GM12892 (cell line): ENCODE measurements at places on chromosomes 5 and 9.

DNA sequence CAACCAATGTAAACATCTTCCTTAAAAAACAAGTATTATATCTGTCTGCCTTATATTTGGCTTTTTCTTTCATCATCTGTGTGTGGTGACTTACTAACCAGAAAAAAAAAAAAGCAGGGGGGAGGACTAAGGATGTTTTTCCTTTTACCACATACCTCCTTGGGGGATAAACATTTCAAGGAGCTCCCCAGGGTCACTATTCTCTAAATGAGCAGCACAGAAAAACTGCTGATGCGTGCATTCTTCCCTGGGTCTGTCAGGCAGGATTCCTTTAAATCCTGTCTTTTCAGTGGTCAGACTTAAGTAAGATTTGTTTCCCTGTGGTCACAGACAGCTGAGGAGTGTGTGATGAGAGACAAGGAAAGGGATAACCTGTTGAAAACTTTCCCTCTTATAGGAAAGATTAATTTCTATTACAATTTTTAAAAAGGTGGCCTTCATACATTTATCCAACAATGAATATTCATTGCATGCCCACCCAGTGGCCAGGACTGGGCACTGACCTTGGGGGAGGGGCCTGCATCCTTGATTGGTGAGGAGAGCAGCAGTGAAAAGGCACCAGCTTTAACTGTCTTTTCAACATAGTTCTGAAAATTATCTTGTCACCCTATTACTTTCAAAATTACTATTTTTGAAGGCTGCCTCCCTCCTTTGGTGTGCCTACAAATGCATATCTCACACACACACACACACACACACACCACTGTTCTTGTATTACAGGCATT, 123.1 kb downstream of the TLE4 start:
- DNase-seq = no peak

GRCh38 chr9:107455425-107456135, 34.0 kb downstream of the KLF4 start:
- no peak for DNase-seq

- DNase-seq = no peak
Measured at GRCh38 chr9:28212979-28213378, 639.7 kb upstream of the C9orf72 start.

GRCh38 chr5:119275601-119276173, 80.1 kb upstream of the TNFAIP8 start:
- DNase-seq = no peak

GRCh38 chr9:127706836-127707241, at the start of gene CFAP157:
TSS of gene CFAP157 (plus strand) at chr9:127706988. CDS start at chr9:127707032, 44 bp downstream.
- DNase-seq = no peak

- DNase-seq = no peak
Measured at GRCh38 chr5:104635227-104635626, 1072.6 kb upstream of the NUDT12 start.

- DNase-seq = no peak
Measured at GRCh38 chr9:37916471-37917312, 12.8 kb upstream of the SLC25A51 start.

GRCh38 chr5:23007762-23008161, 154.6 kb upstream of the CDH12 start:
- DNase-seq = no peak

DNA sequence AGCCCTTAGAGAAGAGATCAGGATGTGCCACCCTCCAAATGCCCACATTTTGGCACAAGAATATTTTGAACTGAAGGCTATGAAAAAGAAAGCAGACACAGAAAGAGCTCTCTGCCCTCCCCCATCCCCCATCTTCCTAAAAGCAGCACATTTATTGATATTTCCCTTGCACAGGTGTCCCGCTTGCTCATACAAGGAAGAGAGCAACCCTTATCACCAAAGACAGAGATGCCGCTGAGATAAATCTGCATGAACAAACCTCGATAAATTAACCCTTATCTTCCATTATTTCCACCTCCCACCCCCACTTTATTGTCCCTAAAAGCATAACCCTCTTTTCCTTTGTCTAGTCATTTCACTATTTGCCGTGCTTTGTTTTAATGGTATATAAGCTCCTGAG, 1.8 kb downstream of the SLC28A3 start:
- no peak for DNase-seq

DNA sequence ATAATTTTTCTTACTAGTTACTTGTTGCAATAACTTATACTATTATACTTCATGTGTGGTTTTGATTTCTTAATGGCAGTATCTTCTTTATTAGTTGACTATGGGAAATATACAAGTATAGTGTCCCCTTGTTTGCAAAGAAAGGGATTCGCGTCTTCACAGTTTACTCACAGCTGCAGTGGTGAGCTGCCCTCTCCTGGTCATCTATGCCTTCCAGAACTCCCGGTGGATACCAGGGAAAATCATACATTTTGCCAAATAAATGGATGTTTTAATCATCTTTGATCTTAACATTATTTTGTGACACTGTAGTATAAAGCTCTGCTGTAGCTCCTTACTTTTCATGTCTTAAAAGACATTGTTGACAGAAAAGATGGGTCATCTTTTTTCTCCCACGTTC, 142.0 kb downstream of the ZCCHC7 start:
- DNase-seq = no peak

GRCh38 chr5:96256795-96257470, 176.1 kb downstream of the PCSK1 start:
- DNase-seq = no peak

DNA sequence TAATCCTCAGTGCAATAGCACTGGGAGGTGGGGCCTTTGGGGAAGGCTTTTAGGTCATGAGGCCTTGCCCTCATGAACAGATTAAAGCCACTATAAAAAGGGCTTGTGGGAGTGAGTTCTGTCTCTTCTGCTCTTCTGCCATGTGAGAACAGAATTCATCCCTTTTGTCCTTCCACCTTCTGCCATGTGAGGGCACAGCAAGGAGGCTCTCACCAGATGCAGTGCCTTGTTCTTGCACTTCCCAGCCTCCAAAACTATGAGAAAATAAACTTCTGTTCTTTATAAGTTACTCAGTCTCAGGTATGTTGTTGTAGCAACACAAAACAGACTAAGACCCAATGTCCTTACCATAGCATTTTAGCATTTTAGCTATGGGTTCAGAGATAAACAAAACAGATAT, 81.7 kb upstream of the CPLX2 start:
- DNase-seq = no peak

GRCh38 chr9:10525972-10526371, 86.8 kb downstream of the PTPRD start:
- no peak for DNase-seq

DNA sequence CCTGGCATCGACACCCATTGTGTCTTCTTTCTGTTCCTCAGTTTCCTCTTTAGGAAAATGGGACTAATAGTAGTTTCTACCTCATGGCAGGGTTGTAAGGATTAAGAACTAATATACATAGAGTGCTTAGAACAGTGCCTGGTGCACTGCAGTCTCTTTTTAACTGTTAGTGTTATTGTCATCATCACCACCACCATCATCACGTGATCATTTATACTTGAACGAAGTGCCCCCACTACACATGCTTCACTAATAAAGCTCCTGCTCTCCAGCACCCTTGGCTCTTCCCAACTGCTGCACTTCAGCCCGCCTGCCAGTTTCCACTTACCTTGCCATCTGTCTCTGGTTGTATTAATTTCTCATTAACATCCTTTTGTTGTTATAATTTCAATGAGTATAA, 35.8 kb upstream of the MAST4 start:
- DNase-seq = no peak

DNA sequence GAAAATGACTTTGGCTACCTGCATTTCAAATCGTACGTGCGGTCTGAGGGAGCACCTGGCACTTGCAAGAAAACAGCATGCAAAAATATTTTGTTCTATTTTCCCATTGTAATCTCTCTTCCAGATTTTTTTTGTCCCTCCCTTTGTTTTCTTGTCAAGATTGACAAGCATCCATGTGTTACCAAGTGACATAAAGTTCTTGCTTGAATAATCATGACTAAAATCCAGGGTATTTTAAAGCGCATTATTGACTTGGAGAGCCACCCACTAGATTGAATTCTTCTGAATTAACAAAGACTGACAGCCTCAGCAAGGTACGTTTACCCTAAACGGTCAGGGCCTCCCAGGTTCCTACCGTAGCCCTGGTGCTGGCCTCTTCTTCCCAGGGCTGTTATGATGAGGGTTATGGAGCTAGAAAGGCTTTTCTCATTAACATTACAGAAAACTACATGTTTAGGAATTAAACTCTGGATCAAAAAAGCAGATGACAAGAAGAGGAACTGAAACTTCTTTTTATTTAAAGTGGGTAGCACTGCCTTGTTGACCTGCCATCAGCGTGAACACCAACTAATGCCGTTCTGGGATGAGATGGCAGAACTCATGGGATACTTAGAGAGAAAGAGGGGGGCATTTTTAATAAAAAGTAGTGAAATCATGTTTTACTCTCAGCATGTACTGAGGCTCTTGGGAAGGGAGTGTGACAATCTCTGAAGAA, 297.0 kb downstream of the EFNA5 start:
- no peak for DNase-seq

GRCh38 chr9:88953381-88954029, 37.8 kb upstream of the S1PR3 start:
- DNase-seq = no peak

GRCh38 chr5:8456846-8457186, 587.9 kb downstream of the MTRR start:
- DNase-seq = no peak

DNA sequence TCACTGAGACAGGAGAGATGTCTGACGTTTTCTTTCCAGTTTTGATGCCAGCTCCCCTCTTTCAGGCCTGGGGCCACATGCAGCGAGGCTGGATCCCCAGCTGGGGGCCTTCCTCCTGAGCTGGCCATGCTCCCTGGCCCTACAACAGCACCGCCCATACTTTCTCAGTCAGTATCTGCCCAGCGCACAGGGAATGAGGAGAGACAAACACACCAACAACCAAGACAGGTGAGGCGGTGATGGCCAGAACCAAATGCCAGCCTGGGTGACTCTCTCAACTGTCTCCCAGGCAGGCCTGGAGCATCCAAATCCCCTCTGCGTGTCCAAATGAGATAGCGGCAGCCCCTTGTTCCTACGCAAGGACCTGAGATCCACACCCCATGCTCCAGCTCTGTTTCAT, 109.6 kb downstream of the ROR2 start:
- DNase-seq = no peak

DNA sequence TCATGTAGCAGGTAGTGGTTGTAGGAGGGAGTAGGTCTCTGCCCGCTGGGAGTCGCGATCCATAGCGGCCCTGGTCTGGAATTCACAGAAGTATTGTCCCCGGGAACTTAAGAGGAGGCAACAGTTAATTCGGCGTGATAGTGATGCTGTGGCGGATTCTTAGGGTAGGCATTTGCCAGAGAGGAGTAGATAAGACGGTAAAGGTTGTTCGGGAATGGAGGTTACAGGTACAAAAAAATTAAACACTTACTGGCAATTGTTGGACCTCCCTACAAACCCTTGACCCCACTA, 679 bp downstream of the SMC5 start:
- peak; percentile 19 for DNase-seq

- DNase-seq = no peak
Measured at GRCh38 chr5:141869040-141869439, 9.2 kb downstream of the PCDH1 start.

DNA sequence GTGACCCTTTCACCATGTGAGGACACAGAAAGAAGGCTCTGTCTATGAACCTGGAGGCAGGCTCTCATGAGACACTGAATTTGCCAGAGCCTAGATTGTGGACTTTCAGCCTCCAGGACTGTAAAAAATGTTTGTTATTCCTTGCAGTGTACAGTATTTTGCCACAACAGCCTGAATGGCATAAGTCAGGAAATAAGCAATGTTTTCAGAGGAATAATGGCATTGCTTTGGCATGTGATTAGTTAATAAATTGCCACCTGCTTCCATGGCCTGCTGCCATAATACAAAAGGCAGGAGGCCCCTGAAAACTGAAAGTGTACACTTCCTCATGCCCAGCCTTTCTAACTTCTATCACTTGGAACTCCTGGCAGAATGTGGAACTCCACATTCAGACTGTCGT, 408.1 kb downstream of the GADD45G start:
- no peak for DNase-seq

DNA sequence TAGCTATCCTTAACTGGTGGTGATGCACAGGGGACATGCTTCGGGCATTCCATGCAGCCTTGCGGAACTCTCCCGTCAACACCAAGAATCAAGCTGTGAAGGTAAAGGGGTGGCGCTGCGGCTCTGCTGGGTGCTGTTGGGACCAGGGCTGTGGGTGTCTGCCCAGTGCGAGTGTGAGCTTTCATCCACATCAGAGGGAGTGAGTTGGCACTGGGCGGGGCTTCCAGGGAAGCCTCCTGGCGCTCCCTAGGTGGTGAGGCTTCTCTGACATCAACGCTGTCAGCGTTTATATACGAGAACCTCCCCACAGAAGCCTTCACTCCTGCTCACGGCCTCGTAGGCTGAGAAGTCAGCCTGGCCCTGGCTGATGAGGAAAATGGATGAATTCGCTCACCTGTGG, 11.7 kb downstream of the ARPC5L start:
- no peak for DNase-seq

GRCh38 chr9:99431103-99431502, 209.0 kb downstream of the SEC61B start:
- no peak for DNase-seq

- no peak for DNase-seq
Measured at GRCh38 chr5:173016598-173017046, 33.1 kb downstream of the ATP6V0E1 start.

DNA sequence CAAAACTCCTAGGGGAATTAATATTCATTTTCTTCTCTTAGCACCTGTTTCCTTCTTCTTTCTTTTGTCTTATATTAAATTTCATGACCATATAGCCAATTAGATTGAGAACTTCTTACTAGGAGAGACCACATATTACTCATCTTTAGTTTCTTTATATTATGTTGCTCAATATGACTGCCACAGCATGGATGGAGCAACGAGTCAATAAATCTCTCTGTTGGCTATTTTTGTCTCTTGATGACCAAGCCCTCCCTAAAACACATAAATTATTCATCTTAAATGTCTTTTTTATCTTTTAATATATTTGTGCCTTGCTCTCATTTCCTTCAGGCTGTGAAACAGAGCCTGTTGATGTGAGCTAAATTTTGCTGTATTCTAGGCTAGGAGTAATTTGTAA, 123.0 kb downstream of the ADAMTSL1 start:
- no peak for DNase-seq

- DNase-seq = peak; percentile 28
Measured at GRCh38 chr9:1759009-1759408, 256.1 kb upstream of the SMARCA2 start.

- DNase-seq = no peak
Measured at GRCh38 chr5:91957666-91958065, 574.5 kb upstream of the ARRDC3 start.

- no peak for DNase-seq
Measured at GRCh38 chr5:89946508-89946907, 463.0 kb downstream of the CETN3 start.

DNA sequence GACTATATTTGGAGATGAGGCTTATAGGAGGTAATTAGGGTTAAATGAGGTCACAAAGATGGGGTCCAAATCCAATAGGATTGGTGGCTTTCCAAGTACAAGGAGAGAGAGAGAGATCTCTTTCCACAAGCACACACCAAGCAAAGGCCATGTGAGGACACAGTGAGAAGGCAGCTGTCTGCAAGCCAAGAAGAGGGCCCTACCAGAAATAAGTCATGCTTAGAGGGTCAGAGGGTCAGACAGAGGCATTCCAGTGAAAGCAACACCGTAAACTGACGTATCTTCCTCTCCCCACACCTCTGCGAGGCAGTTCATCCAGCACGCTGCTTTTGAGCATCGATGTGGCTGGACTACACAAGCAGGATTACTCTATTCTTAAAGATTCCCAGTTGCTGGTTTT, 87.9 kb downstream of the SLC1A3 start:
- no peak for DNase-seq

GRCh38 chr9:86181379-86182315, 77.8 kb downstream of the C9orf153 start:
- DNase-seq = no peak

GRCh38 chr9:114341991-114342390, 12.3 kb downstream of the ORM2 start:
- DNase-seq = no peak
